ENCODE measurements at places on chromosomes 4 and X.

- no peak for DNase-seq
Observed at GRCh38 chr4:95272797-95273196, 276.0 kb downstream of the UNC5C start.

GRCh38 chrX:136028383-136028984 is 43.2 kb downstream of the SLC9A6 start:
- DNase-seq = peak; percentile 8

- no peak for DNase-seq
Observed at GRCh38 chr4:80204433-80205011, 7.2 kb downstream of the PRDM8 start.

DNA sequence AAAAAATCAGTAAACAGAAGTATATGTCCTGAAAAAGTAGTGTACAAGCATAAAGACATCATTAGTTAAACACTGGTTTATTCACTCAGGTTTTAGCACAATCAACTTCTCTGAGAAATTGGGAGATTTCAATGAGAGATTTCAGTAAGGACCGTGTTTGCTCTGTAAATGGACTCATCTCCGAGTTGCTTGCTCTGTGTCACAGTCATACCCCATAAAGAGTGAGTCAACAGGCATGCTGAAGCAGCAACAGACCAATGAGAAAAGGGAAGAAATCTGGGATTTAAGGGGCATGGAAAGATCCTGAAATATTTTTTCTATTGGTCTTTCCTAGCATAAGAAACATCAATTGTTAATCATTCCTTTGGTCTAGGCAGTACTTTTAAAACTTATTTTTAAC is 4.7 kb downstream of the GLUD2 start:
- DNase-seq = no peak

Measured in activated CD4-positive, alpha-beta T cell treated with anti-CD3 and anti-CD28 coated beads, Interleukin-2, amount 10 ng/mL, durations not matched to agents 7 days and 5 days (primary cell).